AG08395 (cell line): ENCODE measurements at places on chromosomes 5 and 9.

DNA sequence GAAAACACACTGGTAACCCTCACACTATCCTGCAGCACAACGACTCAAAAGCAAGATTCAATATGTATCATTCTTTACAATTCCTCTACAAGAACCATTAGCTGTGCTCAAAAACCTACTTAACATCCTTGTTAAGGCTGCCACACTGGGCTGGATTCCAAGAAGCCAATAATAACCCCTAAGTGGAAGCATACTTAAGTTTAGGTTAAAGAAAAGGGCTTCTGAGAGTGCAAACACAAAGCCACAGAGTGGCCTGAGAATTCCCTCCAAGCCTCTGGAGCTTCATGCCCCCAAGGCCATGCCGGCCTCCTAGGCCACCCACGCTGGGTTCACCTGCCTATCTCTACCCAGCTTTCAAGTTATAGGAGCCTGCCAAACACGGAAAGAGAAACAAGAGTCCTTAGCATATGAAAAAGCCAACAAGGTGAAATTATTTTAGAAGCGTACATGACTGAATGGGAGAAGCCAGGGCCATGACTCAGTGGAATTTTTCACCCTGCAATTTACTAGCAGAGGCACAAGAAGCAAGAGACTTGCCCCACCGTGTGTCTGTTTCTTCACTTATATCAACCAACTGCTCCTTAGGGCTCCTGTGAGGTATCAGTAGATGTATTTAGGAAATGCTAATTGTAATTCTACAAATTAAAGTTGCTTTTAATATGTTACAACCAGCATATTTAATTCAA lies 293.0 kb downstream of the SPOCK1 start:
- DNase-seq = no peak

- DNase-seq = no peak
These were observed 71.8 kb downstream of the C9orf50 start for GRCh38 chr9:129549139-129549538.

DNA sequence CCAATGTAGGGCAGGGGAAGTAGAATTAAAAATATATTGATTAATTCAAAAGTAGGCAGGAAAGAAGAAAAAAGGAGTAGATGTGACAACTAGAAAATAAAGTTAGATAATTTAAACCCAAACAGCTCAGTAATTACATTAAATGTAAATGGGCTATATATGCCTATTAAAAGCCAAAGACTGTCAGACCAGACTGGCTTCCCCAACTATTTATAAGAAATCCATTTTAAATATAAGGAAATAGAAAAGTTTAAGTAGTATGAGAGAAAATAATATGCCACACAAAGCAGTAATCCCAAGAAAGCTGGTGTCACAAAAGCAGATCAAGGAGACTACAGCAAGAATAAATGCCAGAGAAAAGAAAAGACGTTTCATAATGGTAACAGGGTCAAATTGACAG lies 28.9 kb upstream of the SARDH start:
- DNase-seq = no peak

- no peak for DNase-seq
These were observed 113.6 kb downstream of the IRX1 start for GRCh38 chr5:3709068-3709716.
